NCI-H774 (cell line): ENCODE measurements at places on chromosomes 6 and 20.

- DNase-seq, result no peak
Observed at GRCh38 chr6:144158133-144158532, 7.8 kb downstream of the STX11 start.

- DNase-seq, result peak; percentile 66
Observed at GRCh38 chr20:41086402-41087324, 50.7 kb upstream of the PLCG1 start.

GRCh38 chr6:136274062-136274461 is 15.6 kb downstream of the BCLAF1 start:
- DNase-seq, result no peak

GRCh38 chr6:167331565-167331964 is 6.7 kb downstream of the TTLL2 start:
- peak; percentile 73 for DNase-seq

- peak; percentile 78 for DNase-seq
Observed at GRCh38 chr6:36360241-36361054, 23.8 kb upstream of the BNIP5 start.

DNA sequence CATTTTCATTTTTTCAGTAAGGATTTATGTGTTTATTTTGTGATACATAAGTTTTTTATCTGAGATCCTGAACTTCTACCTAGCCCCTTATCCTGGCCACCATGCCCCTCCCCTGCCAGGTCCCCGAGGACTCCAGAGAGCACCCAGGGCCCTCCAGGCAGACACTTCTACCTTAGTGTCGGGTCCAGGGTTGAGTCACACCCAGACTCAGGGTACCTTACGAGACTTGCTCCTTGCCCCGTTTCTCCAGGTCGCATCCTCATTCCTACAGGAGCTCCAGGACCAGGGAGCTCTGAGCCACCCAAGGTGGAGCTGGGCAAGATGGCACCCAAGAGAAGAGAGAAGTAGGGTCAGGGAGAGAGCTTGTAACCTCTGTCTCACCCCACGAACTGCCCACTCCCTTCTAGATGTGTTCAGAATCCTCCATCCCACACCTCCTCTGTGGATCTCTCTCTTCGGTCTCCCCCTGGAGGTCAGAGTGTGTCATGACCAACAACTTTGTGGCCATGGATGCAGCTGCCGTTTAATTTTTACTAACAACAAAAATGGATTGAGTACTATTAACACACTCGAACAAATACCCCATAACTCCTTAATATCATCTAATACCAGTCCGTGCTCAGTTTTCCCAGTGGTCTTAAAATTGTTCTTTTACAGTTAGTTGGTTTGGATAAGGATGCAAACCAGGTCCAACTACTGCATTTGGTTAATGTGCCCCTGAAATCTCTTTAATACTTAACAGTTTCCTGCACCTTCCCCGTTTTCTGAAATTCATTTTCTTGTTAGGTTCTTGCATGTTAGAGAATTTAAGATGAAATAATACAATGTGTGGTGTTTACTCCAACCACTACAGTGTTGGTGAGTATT is 130.6 kb upstream of the INSM1 start:
- DNase-seq, result peak; percentile 40

- DNase-seq, result no peak
Observed at GRCh38 chr20:59632541-59633113, 28.3 kb downstream of the PHACTR3 start.

- DNase-seq, result no peak
Observed at GRCh38 chr20:51085769-51086168, 62.9 kb upstream of the KCNG1 start.

DNA sequence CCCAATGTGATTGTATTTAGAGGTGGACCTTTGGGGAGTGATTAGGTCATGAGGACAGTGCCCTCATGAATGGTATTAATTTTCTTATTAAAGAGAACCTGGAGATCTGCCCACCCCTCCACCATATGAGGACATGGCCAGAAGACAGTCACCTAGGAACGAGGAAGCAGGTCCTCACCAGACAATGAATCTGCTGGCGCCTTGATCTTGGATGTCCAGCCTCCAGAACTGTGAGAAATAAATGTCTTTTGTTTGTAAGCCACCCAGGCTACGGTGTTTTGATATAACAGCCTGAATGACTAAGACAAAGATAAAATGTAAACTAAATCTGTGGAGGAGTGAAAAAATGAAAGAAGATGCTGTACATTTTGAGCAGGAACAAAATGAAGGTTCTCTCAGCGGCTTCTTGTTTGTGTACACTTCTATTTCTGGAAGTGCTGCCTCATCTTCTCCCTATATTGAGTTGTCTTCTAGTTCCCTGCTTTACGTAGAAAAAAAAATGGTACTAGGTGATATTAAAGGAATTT is 1.5 kb upstream of the IPCEF1 start:
- DNase-seq, result no peak

GRCh38 chr6:52612336-52613054 is 35.6 kb upstream of the TRAM2 start:
- no peak for DNase-seq

DNA sequence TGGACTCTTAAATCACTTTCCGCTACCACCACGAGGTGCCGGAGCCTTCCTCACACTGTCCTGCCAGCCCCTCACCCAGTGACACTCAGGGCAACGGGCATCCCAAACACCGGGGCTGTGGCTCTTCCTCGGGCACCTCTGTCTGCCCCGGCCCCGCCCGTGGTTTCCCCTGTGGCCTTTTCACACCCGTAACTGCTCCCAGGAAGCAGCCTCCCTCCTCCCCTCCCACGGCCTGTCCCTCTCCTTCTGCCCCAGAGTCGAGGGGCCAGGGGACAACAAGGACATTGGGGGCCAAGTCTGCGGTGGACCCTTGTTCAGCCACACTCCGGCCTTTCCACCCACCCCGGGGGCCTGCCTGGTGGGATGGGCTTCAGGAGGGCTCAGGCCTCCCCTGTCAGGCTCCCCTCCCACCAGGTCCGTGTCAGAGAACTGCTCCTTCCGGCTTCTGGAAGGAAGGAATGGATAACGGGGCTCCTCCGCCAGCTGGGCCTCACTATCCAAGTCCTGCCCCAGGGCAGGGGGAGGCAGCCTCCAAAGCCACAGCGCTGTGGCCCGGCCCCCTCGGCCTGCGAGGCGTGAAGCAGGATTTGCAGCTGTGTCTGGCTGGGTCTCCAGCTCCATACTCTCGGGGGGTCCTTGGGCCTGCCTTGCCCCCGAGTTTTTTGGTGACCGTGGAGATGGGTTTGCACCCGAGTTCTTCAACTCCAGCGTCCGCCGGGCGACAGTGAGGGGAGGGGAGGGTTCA is 54.7 kb upstream of the CHRNA4 start:
- DNase-seq, result no peak

DNA sequence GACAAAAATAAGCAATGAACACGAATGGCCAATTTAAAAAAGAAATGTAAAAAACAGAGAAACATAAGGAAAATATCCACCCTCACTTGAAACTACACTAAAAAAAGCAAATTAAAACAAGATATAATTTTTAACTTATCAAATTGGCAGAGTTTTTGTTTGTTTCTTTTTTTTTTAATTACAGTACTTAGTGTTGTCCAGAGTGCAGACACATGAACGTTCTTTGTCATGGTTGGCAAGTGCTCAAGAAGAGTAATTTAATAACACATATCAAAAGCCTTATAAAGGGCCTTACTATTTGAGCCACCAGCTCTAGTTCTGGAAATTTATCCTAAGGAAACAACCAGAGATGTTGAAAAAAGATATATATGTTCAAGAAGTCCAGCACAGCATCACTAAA is 142.3 kb downstream of the ATXN1 start:
- no peak for DNase-seq

DNA sequence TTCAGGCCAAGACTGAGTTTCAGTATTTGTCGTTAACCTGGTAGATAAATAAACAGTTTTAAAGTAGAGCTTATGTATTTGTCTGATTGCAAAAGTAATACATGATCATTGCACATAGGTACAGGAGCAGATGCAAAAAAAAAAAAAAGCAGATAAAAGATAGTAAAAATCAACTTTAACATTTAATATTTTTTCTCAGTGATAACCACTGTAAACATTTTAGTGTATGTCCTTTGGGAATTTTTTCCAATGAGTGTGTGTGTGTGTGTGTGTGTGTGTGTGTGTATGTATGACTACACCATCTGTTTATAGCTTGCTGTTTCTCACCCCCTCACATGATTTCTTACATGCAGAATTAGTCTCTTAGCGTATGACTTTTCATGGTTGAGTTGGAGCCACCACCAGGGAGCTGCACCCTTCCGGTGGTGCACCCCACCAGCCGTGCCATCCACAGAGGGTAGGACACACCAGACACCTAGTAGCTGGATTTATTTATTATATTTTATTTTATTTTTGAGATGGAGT is 26.3 kb downstream of the WRNIP1 start:
- no peak for DNase-seq
